ENCODE measurements at places on chromosomes 2 and 18.

- no peak for DNase-seq
These were observed 19.5 kb upstream of the HNRNPLL start for GRCh38 chr2:38622210-38622609.

DNA sequence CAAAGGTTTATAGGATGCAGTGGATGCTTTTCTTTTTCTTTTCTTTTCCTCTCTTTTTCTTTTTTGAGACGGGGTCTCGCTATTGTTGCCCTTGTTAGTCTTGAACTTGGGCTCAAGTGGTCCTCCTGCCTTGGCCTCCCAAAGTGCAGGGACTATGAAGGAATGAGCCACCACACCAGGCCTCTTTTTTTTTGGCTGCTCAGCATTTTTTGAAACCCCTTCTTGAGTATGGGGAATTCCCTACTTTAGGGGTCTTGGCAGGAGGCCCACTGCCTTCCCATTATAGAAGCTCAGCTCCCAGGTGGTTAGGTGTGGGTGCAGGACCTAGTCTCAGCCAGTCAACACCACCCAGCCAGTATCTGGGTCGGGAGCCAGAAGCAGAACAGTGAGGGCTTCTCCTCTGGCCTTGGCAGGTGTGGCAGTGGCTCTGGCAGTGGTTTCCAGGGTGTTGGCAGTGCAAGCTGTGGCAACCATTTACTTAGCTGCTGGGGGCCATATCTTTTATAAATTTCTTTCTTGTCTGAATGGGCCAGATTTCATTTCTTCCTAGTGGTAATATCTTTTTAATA is 51.4 kb upstream of the ACYP2 start:
- no peak for DNase-seq

DNA sequence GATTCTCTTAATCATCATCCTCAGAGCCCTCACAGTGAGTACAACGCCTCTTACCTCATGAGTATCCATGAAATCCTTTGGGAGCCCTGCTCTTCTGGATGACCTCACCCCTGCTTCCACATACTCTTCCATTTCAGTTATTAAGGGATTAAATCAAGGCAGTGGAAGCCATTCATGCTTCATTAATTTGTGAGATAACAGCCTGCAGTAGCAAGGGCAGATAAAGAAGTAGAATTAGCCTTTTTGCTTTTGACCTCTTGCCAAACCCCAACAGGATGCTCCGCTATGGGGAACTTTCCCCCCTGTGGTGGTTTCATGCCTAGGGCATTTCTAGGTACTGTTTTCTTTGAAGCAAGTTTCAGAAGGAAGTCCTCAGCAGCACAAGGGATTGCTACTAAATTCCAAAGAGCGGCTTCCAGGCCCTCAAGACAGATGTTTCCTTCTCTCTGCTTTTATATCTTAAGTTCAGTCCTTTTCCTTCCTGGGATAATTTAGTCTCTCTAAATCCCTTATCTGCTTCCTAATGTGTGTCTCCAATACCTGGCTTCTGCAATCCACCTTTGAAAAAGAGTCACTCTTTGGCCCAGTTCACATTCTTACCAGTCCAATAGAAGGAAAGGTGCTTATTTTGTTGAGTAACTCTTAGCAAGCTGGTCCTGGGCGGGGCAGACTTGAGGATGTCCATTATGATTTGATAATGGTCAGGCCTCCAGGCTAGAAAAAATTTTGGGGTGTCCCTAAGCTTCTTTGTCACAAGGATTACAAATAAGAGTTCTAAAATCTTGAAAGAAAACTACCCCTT is 76.9 kb downstream of the MYO1B start:
- DNase-seq, result peak; percentile 64

- no peak for DNase-seq
These were observed 248.0 kb downstream of the DSEL start for GRCh38 chr18:67268530-67268929.

GRCh38 chr18:10201659-10202058 is 252.8 kb upstream of the APCDD1 start:
- no peak for DNase-seq

DNA sequence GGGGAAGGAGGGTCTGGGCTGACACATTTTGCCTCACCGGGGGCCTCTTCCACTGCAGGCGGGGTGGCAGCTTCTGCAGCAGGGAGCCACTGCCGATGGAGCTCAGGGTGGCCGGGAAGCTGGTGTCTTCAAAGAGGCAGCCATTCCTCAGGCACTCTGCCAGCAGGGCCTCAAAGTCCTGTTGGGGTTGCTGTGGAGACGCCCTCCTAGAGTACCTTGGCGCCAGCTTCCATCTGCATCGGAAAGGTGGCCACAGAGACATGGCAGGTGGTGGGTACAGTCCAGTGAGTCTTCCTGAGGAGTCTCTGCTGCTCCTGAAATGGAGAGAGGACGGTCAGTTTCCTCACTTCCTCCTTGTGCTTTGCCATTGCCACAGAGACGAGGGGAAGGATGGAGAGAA is 12.1 kb downstream of the CAPN14 start:
- no peak for DNase-seq

DNA sequence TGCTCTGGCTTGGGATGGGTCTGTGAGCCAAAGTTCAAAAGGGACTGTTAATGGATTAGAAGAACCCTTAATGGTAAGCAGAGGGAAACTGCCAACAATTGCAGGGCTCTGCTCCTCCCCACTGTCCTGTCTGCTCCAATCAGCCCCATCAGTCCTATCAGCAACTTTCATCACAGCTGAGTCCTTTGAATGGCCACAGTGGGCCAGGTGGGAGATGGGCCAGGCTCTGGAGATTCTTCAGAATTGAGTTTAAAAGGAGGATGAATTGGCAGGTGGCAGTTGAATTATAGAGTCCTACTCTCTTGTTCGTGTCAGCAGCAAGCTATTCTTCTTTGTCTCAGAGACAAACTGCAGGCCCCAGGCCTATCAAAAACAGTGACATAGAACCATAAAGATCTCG is 573.9 kb downstream of the EPHA4 start:
- DNase-seq, result no peak

GRCh38 chr2:233761040-233761769 is 1.1 kb downstream of the UGT1A1 start:
- no peak for DNase-seq

- DNase-seq, result no peak
These were observed 232.0 kb downstream of the DSC3 start for GRCh38 chr18:30810580-30810979.

- DNase-seq, result no peak
These were observed 34.1 kb downstream of the STK17B start for GRCh38 chr2:196137271-196137670.

DNA sequence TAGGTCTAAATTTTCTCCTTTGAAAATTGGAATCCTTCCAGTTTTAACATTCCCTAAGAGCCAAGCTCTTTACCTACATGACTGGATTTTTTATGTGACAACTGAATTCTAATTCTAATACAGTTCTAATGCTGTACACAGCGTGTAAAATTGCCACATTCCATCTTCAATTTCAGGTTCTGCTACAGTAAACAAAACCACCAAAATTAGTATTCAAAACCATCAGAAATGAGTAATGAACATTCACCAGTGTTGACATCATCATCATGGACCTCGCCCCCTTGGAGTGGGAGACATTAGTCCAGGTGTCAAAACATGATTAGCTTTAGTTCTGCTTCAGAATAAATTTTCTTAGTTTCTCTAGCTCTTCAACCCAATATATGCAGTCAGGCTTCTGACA is 133.6 kb downstream of the MBD2 start:
- no peak for DNase-seq

DNA sequence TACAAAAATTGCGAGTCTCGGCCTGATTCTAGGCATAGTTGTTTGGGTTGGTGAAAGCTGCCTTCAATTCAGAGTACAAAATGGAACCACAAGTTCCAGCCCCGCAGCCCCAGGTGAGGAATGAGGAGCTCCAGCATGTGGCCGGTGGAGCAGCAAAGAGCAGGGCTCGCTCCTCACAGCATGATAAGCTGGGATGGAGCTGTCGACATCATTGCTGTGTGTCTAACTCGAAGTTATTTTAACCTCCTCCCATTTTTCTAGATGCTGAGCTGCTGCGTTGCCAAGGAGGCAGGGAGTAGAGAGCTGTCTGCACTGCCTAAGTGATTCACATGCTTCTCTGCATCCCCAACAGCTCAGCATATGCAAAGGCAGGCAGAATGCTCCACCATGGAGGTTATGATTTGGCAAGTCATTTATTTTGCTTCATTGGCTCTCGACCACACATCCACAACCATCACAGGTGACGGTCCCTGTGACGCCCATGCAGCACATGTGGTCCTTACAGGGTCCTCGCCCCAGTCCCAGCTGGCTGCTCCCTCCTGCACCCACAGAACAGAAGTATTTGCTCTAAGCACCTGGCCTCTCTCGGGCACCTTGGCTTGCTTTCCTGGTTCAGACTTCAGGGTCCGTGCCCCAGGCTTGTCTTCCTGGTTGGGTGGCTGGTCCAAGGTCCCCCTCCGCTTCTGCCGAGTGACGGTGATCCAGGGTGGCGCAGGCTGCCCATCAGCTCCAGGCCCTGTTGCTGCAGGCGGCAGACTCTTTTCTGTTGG is 66.0 kb upstream of the MGAT4A start:
- no peak for DNase-seq

- no peak for DNase-seq
These were observed 8.2 kb downstream of the TTC32 start for GRCh38 chr2:19893520-19894133.

- no peak for DNase-seq
These were observed 17.9 kb upstream of the MSGN1 start for GRCh38 chr2:17798338-17798737.

- no peak for DNase-seq
These were observed 142.3 kb upstream of the LRRTM4 start for GRCh38 chr2:77664491-77664890.
